Sigmoid colon (tissue), 7 donors: ENCODE measurements at places on chromosomes 5 and 9. TPM values are rescaled to one million over a fixed set of nuclear protein-coding genes. Genes with fewer than 3 reads are reported as not detected.

DNM1 gene
- polyA plus RNA-seq, result 0.46 TPM

NHP2 gene
- 131 TPM for polyA plus RNA-seq

DNA sequence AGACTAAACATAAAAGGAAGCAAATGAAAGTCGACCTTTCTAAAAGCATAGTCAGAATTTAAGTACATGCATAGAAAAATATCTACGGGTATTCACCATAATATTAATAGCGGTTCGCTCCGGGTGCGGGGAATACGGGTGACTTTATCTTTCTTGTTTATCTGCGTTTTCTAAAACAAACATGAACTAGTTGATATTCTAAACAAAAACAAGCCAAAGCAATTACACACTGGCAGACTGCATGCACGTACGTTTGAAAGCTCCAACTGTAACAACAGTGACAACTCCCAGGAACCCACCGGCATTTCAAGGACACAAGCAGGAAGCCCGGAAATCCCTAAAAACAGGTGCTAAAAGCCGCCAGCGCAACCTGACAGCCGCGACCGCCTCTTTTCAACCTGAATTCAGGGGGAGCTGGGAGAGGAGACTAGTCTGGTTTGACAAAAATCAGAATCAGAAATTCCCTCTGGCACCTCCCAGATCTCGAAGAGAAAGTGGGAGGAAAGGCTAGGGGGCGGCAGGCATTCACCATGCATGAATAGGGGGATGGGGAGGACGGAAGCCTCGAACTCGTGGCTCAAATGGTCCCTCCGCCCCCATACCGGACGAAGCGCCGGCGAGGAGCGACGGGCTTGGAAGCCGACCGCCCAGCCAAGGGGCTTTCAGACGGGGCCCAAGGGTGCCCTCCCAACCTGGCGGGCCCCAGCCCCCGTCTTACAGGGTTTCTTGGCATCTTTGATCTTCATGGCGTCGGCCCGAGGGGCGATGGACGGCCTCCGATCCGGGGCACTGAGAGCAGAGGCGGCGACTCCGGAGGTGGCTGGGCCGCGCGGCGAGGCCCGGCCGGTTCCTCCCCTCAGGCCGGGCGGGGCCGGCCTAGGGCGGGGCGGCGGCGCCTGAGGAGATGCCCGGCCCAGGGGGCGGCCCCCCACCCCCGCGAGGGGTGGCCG is at the start of gene PANK3:
Gene PANK3, minus strand, starts transcription at position 831 of the 950 bp plus-strand sequence. Its CDS starts 85 bp downstream, at position 746.
- H3K27ac ChIP-seq, result peak within 1 kb of the TSS; percentile 99
- H3K4me1 ChIP-seq, result no peaks in the 10 kb centered on the region
- H3K36me3 ChIP-seq, result no peaks in the 10 kb centered on the region
- no peaks in the 10 kb centered on the region for H3K27me3 ChIP-seq
- peak; percentile 63 for DNase-seq

DNA sequence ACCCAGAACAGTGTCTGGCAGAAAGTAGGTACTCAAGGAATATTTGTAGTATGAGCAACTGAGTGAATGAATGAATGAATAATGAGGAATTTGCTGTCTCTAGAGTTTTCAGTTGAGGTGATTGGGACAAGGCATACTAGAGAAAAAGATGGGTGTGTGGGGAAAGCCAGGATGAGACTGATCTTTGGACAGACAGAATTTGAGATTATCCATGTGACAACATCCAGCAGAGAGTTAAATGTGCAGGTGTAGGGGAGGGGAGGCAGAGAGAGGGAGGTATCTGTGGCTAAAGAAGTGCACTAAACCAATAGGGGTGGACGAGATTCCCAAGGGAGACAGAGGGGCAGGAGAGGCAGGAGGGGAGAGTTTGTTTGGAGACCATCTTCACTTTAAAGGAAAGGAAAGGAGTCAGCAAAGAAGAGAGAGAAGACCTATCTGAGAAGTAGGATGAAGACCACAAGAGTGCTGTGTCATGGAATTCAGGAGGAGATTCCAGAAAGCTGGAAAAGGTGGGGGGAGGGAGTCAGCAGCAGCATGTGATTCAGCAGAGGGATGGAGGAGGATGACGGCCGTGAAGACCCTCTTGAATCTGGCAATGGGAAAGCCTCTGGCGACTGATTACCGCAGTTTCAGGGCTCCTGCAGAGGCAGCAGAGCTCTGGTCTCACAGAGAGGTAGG is 3.2 kb downstream of the CPLX2 start:
- H3K4me1 ChIP-seq, result no peaks in the 10 kb centered on the region
- no peaks in the 10 kb centered on the region for H3K36me3 ChIP-seq
- H3K27ac ChIP-seq, result no peak overlapping the region
- peaks cover 55% of the 10 kb centered on the region for H3K27me3 ChIP-seq
- no peak overlapping the region for H3K4me3 ChIP-seq
- no peak for DNase-seq

DNA sequence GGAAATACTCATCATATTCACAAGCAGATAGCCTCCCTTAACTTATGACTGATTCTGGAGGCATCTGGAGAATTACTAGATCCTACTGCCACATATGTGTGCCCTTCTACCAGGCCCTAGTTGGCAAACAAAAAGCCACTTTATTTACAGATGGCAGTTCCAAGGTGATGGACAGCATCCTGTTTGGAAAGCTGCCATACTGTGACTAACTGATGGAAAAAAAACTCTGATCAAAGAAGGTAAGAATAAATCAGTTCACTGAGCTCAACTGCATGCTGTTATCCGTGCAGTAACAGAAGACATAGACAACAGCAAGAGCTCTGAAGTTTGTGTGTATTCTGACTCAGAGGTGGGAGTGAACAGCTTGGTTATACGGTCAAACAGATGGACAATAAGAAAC is 279.8 kb upstream of the POU5F2 start:
- DNase-seq, result no peak
- no peaks in the 10 kb centered on the region for H3K36me3 ChIP-seq
- no peak overlapping the region for H3K4me3 ChIP-seq
